Activated T-cell treated with anti-CD3 and anti-CD28 coated beads, Interleukin-2, amount 50 U/mL, for 24 hours (primary cell): ENCODE measurements at places on chromosomes 5 and 9.

GRCh38 chr9:17630531-17630949 lies 51.7 kb downstream of the SH3GL2 start:
- DNase-seq, result no peak

- no peak for DNase-seq
These were observed 819.4 kb downstream of the NR2F1-AS1 start for GRCh38 chr5:92761585-92761984.

- DNase-seq, result no peak
These were observed 6.1 kb upstream of the EHMT1 start for GRCh38 chr9:137612741-137613142.

GRCh38 chr9:110317911-110318310 lies 19.8 kb downstream of the TXNDC8 start:
- no peak for DNase-seq

DNA sequence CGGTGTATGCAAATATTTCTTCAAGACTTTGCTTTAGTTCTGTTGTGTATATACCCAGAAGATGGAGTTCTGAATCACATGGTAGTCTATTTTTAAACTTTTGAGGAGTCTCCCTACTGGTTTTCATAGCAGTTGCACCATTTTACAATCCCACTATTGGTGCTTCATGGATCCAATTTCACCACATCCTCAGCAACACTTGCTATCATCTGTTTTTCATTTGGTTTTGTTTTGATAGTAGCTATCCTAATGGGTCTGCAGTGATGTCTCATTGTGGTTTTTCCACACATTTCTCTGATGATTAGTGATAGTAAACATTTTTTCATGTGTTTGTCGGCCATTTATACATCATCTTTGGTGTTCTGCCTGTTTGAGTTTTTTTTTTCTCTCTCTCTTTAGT lies 1339.3 kb downstream of the EFNA5 start:
- no peak for DNase-seq

GRCh38 chr5:10621832-10622231 lies 58.0 kb downstream of the ANKRD33B start:
- DNase-seq, result no peak

GRCh38 chr9:124274226-124274625 lies 16.5 kb downstream of the NEK6 start:
- DNase-seq, result no peak

GRCh38 chr9:126150411-126151030 lies 176.1 kb upstream of the MVB12B start:
- no peak for DNase-seq
